ENCODE measurements at places on chromosomes 4 and X. TPM values are rescaled to one million over a fixed set of nuclear protein-coding genes. Genes with fewer than 3 reads are reported as not detected.

The GPC4 gene
- 3.7 TPM for polyA plus RNA-seq

The GSX2 gene
- polyA plus RNA-seq, result 0.19 TPM

The KCNE5 gene
- polyA plus RNA-seq, result 1.3 TPM

The VCX gene
- not detected for polyA plus RNA-seq

The CLIC2 gene
- 0.64 TPM for polyA plus RNA-seq

The BANK1 gene
- 0.22 TPM for polyA plus RNA-seq

The MAPK10 gene
- 31.1 TPM for polyA plus RNA-seq

The EXOC1 gene
- polyA plus RNA-seq, result 9.2 TPM

The SLC49A3 gene
- 1.0 TPM for polyA plus RNA-seq

DNA sequence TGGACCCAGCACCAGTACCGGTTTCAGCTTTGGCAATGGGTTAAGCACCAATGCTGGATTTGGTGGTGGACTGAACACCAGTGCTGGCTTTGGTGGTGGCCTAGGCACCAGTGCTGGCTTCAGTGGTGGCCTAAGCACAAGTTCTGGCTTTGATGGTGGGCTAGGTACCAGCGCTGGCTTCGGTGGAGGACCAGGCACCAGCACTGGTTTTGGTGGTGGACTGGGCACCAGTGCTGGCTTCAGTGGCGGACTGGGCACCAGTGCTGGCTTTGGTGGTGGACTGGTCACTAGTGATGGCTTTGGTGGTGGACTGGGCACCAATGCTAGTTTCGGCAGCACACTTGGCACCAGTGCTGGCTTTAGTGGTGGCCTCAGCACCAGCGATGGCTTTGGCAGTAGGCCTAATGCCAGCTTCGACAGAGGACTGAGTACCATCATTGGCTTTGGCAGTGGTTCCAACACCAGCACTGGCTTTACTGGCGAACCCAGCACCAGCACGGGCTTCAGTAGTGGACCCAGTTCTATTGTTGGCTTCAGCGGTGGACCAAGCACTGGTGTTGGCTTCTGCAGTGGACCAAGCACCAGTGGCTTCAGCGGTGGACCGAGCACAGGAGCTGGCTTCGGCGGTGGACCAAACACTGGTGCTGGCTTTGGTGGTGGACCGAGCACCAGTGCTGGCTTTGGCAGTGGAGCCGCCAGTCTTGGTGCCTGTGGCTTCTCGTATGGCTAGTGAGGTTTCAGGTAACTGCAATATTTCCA lies 9.8 kb downstream of the TRO start:
- no peak for DNase-seq

GRCh38 chr4:66034262-66034661 lies 364.0 kb upstream of the EPHA5 start:
- no peak for DNase-seq

DNA sequence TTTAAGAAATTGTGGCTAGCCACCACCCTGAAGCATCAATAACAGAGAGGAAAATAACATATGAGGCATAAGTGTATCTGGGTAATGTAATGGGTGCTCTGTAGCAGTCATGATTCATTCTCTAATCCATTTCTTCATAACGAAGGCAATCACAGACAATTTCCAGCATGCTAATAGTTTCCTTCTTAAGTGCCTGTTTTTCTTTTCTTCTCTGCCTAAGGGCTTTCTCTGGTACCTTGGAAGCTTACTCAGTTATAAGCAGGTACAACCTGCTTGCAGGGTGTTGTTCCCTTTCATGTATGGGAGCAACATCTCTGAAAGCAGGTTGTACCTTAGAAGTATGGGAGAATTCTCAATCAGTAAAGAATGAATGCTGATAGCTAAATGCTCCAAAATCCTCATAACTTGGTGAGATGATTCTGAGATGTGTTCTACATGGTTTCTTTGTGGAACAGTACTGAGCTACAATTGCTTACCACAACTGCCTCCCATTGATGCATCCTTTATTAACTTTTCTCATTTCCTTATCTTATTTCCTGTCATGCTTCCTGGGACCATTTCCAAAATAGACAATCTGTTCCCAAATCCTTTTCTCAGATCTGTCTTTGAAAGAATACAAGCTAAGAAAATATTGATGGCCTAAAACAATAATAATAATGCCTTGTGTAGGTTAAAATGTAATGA lies 247.6 kb downstream of the PAPSS1 start:
- DNase-seq, result no peak

GRCh38 chr4:84666439-84666838 lies 83.5 kb downstream of the CDS1 start:
- DNase-seq, result no peak

DNA sequence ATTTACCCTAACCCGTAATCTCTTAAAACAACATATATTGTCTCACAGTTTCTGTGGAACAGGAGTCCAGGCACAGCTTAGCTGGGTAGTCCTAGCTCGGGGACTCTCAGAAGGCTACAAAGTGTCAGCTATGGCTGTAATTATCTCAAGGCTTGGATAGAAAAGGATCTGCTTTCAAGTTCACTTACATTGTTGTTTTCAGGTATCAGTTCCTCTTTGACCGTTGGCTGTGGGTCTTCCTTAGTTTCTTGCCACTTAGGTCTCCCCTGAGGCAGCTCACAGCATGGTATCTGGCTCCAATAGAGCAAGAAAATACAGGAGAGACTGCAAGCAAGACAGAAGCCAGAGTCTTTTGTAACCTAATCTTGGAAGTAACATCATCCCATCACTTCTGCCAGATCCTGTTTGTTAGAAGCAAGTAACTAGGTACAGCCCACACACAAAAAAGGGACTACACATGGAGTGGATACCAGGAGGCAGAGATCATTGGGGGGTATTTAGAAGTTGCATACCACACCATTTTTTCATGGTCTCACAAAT lies 137.0 kb downstream of the MAGEB5 start:
- no peak for DNase-seq

GRCh38 chrX:19658030-19658429 lies 142.7 kb upstream of the MAP3K15 start:
- DNase-seq, result no peak

- no peak for DNase-seq
These were observed 63.6 kb downstream of the STARD8 start for GRCh38 chrX:68710870-68711576.

GRCh38 chr4:81826817-81827424 lies 355.2 kb upstream of the RASGEF1B start:
- no peak for DNase-seq

GRCh38 chrX:103197721-103198306 lies 17.1 kb upstream of the BEX4 start:
- no peak for DNase-seq

- DNase-seq, result no peak
These were observed 208.7 kb downstream of the CHIC2 start for GRCh38 chr4:53855581-53856250.

GRCh38 chr4:123744664-123745290 lies 348.2 kb downstream of the SPRY1 start:
- DNase-seq, result peak; percentile 12

GRCh38 chr4:152200511-152201333 lies 335.2 kb downstream of the FBXW7 start:
- no peak for DNase-seq

- DNase-seq, result no peak
These were observed 4.3 kb upstream of the CYSLTR1 start for GRCh38 chrX:78331708-78332107.

DNA sequence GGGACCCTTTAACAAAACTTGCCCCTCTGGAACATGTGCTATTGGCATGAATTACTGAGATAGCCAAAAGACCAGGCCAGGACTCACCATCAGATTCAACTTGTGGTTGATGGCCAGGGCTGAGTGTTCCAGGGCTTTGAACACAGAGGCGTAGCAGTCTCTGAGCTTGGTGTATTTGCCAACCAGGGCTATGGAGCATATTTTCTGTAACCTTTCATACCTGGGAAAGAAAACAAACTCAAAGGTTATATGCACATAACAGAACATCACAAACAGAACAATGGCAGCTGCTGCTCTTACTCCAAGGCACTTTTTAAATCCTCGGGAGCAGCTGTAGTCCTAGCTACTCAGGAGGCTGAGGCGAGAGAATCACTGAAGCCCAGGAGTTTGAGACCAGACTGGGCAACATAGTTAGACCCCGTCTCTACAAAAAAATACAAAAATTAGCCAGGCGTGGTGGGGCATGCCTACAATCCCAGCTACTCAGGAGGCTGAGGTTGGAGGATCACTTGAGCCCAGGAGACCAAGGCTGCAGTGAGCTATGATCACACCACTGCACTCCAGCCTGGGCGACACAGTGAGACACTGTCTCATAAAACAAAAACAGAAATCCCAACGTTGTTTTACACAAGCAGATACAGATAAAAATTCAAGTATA lies 29.3 kb downstream of the CTPS2 start:
- no peak for DNase-seq

- DNase-seq, result no peak
These were observed 517.5 kb upstream of the GRIA3 start for GRCh38 chrX:122666601-122667000.

DNA sequence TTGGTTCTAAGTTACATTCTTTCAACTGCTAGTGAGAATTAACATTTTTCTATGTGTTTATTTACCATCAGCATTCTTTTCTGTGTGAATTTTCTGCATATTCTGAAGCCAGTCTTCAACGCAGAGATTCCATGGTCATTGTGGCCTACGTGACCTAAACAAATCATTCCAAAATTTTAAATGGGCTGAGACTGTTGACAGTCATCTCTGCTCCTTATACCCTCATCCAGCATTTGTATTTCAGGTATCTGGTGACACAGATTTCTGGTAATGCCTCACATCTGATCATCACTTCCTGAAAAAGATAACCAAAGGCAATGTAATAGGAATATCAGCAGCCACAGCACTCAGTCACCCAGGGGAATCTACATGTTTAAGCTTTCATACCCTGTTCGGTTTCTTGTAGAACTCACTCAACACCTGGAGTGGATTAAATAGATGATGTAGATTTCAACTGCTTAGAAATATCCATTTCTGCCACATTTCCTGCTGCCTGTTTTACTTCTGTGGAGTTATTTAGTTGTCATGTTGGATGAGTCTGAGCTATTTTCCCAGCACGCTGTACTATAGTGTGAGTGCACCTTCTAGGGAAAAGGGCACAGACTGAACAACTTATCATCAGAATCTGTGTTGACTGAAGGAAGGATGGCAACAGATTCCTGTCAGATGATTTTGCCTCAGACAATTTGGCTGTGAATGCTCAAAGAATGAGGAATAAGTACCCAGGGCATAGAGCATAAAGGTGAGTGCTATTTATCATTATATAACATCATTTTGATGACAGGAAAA lies 73.0 kb upstream of the HPGD start:
- DNase-seq, result peak; percentile 1

GRCh38 chr4:48639807-48640206 lies 140.3 kb downstream of the FRYL start:
- DNase-seq, result peak; percentile 22

DNA sequence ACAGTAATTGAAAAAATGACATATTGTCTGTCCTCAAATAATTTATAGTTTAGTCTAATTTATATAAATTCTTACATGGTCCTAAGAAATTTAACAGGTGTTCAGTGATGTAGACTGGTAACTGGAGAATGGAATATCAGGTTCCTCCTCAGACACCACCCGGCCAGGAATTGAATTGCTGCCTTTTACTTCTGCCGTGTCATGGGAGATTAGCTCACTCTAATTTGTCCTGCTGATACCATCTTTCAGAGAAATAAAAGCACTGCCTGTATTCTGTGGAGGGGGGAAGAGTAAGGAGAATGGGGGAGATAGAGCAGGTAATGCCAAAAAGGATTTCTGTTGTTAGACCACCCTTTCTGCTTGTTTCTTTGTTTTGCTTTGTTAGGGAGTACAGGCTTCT lies 125.2 kb upstream of the KLHL4 start:
- no peak for DNase-seq

- no peak for DNase-seq
These were observed 249.7 kb downstream of the RAPGEF2 start for GRCh38 chr4:159352609-159353008.

DNA sequence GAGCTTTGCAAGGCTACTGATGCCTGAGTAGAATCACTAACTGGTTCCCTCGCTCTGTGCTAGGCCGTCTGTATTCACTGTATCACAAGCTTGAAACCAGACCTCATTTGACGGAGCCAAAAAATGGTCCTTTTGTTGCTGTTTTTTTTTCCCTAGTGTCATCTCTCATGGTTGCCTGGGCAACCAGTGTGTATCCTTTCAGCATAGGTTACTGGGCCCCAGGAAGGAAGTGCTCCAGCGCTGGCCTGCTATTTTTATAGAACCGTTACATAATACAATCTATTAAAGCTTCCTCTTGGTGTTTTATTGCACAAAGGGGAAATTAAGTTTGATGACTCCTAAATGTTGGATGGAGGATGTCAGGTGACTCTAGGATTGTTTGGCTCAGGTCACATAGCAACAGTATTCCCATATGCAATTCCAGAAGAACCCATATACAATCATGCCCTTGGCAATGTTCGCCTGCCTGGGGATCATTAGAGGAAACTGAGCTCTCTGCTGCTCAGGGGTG lies 220.4 kb downstream of the SPRY1 start:
- peak; percentile 86 for DNase-seq

DNA sequence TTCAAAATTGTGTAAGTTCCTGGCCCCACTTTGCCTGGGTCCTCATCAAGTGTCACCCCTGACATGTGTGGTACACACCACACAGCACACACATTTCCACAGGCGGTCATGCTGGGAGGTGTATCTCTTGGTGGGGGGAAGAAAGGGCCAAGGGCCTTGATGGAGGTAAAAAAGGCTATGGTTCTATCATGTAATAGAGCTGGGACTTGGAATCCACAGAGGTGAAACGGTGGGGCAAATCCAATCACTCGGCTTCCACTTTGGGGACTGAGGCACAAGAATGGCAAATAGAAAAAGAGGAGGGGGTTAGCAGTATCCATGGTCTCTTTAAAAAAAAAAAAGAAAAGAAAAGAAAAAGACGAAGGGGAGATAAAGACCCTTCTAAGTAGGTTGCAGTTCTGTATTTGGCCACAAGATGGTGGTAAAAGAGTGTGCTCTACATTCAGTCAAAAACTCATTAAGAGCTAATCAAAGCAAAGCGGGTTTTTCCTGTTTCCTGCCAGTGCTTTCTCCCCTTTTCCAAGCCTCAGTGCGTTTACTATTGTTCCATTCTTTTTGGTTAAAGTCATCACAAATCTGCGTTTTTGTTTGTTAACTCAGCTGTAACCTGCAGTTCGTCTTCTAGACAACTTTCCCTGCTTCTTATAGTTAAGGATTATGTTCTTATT lies 37.0 kb upstream of the ATP6AP2 start:
- peak; percentile 86 for DNase-seq

GRCh38 chr4:76078033-76078613 lies 3.6 kb downstream of the ART3 start:
- DNase-seq, result no peak

DNA sequence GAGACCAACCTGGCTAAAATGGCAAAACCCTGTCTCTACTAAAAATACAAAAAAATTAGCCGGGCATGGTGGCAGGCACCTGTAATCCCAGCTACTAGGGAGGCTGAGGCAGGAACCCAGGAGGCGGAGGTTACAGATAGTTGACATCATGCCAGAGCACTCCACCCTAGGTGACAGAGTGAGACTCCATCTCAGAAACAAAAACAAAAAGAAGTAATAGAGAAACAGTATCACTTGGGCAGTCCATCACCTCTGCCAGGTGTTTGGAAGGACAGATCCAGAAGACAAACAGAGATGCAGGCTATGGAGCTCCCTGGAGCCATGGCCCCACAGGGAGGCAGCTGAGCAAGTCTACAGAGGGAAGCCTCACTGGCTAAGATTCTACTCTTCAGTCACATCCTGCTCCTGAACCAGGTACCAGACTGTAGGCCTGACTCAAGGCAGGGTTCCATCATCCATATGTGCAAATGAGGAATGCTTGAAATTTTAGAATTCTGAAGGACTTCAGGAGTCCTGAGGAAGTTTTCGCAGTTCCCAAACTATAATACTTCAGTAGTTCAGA lies 81.4 kb upstream of the CPEB2 start:
- no peak for DNase-seq

All from brain (organoid and tissue), 16 donors.